ENCODE measurements at places on chromosomes 12 and 14.

GRCh38 chr12:49369411-49370145 is 2.3 kb downstream of the SPATS2 start:
- DNase-seq: peak; percentile 24

- DNase-seq: no peak
These were observed 5.7 kb downstream of the SCARB1 start for GRCh38 chr12:124857921-124858461.

DNA sequence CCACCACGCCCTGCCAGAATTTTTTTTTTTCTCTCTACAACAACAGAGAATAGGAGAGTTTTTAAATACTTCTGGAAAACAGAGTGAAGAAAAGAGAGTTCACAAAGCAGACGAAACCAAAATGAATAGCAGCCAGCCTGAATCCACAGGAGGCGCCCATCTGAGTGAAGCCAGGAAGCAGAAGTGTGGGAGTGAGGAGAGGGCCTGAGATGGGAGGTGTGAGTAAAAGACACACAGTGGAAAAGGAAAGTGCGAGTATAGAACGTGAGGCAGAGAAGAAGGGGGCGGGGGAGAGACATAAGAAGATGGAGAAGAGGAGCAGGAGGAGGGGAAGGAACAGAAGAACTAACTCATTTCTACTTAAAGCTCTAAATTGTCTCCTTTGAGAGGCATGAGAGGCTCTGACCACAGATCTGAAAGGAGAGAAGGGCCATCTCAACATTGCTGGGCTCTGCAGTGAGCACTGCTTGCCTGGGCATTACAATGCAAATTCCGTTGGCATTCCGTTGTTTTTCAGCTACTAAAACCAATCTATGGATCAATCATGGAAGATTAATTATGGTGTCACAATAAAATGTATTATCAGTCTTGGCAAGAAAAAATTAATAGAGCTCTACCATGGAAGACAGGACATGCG is 140.1 kb upstream of the CPSF6 start:
- no peak for DNase-seq

GRCh38 chr12:94322346-94322745 is 137.3 kb downstream of the CEP83 start:
- DNase-seq: no peak

DNA sequence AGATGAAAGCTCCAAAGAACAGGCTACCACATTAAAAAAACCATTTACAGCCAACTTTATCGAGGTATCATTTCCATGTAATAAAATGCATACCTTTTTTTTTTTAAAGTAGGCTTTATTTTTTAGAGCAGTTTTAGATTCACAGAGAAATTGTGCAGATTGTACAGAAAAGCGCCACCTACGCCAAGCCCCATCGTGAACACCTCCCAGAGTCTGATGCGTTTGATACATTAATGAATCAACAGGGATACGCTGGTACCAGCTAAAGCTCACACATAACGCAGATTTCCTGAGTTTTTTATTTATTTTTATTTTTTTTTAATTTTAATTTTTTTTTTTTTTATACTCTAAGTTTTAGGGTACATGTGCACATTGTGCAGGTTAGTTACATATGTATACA is 129.9 kb downstream of the KIF26A start:
- DNase-seq: no peak

DNA sequence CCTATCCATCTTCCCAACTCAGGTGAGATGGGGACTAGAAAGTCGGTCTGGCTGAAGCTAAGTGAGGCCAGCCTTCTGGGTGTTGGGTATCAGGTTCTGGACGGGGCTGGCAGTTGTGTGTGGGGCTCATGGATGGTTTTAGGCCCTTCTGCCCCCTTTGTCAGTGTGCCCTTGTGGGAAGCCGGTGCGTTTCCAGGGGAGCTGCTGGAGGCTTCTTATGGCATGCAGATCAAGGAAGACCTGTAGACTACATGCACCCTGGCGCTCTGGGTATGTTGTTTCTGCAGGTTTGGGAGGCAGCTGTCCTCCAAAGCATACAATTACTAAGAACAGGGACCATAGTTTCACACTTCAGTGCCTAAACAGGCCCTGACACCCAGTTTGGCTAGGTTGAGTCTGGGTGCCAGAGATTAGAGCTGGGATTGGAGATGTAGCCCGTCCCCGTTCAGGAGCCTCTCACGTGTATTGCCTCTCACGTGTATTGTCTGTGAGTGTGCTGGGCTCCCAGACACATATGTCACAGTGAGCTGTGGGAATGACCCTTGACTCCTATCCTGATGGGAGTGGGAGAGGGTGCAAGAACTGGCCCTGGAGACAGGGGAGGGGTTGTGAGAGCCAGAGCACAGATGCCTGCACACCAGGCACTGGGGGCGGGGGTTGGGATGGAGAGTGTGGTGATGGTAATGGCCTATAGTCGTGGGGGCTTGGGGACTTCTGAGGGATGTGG is 84.4 kb downstream of the SLC25A47 start:
- DNase-seq: no peak

DNA sequence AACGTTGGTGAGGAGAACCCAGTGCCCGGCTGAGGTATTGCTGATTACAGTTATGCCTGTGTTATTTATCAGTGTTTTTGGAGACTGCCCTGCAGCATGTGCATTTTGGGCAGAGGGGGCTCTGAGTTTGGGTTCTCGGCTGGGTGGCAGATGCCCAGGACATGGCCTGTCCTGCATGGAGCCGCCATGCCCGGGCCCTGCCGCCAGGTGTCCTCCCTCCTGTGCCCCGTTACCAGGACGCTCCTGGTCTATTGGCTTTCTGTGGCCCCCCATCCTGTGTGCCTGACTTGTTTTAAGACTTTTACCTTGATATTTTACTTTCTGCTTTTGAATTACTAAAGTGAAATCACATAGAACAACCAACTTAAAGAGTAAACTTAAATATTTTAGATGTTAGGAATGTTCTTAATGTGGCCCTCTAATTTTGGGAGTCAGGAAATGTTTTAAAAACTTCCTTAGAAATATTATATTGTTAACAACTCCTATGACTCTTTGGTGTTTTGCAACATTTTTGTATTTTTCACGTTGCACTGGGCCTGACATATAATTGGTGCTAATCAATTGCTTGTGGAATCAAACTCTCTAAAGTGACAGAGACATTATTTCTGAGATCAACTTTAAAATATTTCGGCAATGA is 51.8 kb downstream of the PRIMA1 start:
- DNase-seq: no peak

GRCh38 chr12:27176765-27177164 is 67.3 kb upstream of the STK38L start:
- DNase-seq: no peak
